ENCODE measurements at places on chromosomes 16 and 17.
A peak's percentile ranks its signal among the peaks of the same experiment; 100 is the strongest.

DNA sequence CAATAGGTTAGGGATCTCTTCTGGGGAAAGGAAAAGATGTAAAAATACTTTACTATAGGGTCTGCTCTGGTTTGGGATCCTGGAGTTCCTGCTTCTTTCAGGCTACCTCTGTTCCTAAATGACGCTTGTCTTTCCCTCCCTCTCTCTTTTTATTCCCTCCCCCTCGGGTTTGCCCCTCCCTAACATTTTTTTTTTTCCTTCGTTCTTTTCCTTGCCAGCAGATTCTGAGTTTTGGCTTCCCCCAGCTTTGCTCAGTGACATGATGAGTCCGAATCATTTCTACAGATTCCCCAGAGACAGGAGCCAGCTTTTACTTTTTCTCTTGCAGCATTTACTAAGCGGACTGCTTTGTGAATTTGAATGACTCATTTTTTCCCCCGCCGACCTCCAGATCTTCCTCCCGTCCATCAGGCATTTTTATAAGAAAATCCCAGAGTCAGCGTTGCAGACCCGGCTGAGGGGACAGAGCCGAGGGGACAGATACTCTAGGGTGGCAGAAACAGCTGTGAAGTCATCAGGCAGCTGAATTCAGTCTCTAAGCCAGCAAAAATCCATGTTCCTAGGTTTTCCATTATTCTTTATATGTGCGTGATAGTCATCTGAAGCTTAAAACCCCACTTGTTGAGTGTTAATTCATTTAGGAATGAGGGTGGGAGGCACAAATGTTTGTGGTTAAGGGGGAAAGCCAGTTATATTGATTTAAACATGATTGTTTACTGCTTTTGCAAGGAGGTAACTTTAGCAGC is at the start of gene TMEM100:
TSS of gene TMEM100 (minus strand) at position 123 of the 746 bp plus-strand sequence. CDS start 1,794 bp downstream, outside the sequence.
- DNase-seq, result no peak

DNA sequence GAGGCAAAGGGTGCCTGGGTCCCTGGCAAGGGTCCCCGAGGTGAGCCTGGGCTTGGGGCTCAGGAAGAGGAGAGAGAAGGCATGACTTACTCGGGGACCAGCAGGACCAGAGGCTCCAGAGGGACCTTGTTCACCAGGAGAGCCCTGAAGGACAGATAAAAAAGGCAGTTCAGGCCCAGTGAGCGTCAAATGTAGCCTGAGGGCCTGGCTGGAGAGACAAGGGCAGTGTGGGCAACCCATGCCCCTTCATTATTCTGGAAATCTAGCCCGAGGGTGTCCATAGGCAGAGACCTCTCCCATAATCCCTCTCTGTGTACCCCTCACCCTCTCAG is 14.1 kb downstream of the COL1A1 start:
- DNase-seq, result no peak

GRCh38 chr17:64156670-64157069 is 26.7 kb upstream of the ERN1 start:
- DNase-seq, result no peak

DNA sequence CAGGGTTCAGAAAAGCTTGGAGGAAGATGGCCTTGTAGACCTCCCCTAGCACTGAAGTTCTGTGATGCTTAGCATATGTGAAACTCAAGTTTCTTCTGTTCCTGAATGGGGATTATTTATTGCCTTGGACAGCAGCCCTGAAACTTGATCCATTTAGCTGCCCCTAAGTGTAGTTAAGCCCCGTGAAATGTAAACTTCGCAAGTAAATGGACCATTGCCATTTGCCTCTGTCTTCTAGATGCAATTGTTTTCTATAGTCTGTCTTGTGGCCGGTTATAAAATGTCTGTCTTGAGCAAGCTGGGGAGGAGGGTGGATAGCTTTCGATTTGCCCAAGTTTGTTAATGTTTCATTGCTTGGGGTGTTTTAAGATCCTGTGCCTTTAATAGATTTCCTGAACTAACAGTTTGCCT is 261.8 kb downstream of the CDH13 start:
- no peak for DNase-seq

DNA sequence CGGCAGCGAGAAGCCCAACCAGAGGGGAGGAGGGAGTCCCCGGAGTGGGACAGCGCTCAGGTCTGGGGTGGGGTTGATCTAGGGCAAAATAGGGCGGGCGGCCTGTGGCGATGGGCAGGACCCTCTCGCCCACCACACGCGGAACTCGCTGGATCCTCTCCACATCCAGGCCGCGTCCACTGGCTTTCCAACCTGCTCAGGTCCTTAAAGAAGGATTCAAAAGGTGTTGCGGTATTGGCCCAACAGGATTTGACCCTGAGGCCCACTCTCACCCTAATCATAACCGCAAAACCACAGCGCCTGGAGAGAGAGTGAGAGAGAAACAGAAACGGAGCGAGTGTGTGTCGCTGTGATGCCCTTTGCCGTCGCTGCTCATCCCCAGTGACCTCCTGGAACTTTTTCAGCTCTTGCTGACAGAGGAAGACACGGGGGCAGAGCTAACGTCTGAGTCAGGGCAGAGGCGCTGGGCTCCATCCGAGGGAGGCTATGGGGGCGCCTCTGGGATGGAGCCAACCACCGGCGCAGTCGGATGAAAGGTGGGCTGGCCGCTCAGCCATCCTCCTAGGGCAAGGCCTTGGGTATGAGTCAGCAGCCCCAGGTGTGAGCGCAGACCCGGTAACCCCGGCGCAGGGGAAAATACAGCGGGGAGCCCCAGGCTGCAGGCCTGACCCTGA is 16.7 kb upstream of the OR1F1 start:
- peak; percentile 67 for DNase-seq

- no peak for DNase-seq
Measured at GRCh38 chr17:6940186-6940649, 55.6 kb upstream of the ALOX12 start.

GRCh38 chr17:32209608-32210007 is 56.0 kb upstream of the RHBDL3 start:
- DNase-seq, result no peak

DNA sequence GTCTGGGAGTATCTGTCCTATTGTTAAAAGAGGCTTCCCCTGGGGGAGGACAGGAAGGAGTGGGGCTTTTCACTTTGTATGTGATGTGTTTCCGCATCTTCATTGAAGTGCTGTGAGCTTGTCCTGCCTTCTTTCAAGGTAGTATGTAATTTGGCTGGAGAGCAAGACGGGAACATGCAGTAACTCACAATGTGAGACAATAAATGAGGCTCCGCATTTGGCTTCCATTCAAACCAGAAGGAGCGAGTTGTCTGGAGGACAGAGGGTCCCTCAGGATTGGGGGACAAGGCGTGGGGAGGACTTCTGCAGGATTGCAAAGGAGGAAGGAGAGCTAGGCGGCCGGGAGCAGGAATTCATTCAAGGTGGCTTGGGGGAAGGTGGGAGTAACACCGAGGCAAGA is 203.5 kb downstream of the RBFOX3 start:
- DNase-seq, result no peak

- no peak for DNase-seq
Measured at GRCh38 chr16:12796498-12796897, 7.2 kb downstream of the CPPED1 start.

DNA sequence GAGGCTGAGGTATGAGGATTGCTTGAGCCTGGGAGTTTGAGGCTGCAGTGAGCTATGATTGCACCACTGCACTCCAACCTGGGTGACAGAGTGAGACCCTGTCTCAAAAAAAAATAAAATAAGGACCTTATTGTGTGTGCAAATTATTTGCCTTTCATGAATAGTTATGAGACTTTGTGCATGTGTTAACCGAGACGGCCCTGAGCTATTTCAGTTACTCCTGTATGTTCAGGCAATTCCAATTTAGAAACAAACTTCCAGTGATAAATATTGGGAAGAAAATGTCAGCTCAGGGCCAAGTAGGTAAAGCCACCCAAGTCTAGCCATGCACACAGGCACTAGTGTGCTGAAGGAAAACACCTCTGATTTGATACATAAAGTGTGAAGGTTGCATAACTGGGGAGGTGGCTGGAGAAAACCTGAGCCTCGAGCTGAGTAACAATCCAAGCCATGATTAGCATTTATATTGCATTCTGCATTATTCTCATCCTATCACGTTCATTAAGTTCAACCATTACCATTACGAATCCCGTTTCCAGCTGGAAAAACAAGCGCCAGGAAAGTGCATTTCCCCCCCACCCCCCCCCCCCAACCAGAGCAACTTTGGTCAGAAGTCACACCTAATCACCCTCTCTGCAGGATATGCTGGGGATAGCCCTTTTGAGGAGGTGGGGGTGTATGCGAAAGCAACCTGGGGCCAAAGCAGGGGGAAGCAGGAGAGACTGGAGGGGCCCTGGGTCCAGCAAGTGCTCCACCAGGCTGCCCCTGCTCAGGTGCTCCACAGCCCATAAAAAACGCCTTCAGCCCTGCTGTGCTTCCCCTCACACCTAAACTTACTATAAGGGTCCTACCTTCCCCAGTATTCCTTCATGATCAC is 18.6 kb upstream of the ENDOV start:
- no peak for DNase-seq

GRCh38 chr17:58541249-58541648 is 26.8 kb upstream of the MTMR4 start:
- DNase-seq, result no peak

DNA sequence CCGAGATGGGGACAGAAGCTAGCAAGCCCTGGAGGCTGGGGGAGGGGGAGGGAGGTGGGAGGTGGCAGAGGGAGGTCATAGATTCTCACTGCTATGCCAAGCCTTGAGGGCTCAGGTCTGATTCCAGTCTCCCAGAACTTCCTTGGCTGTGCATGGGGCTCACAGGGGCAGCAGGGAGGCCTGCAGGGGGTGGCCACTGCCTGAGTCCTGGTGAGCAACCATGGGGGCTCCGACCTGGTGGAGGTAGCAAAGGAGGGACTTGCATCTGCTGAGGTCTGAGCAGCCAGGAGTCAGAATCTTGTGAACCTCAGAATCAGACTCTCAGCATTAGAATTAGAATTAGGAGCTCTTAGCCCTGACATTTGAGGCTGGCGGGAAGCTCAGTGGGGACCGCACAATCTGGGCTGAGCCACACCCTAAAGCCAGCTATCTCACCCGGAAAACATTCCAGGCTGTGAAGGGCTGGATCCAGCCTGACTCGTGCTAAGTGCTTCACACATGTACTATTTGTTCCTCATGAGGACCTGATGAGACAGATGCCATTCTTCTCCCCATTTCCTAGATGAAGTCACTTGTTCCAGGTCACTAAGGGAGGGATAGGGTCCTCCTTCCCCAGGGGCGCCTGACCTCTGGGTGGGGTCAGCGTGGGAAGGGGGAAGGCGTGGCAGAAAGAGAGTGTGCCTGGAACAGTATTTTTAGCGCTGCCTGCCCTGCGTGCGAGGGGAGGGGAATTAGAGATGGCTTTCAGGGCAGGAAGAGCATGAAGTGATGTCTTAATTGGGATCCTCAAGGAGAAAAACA is 17.3 kb upstream of the KCNJ12 start:
- DNase-seq, result no peak

DNA sequence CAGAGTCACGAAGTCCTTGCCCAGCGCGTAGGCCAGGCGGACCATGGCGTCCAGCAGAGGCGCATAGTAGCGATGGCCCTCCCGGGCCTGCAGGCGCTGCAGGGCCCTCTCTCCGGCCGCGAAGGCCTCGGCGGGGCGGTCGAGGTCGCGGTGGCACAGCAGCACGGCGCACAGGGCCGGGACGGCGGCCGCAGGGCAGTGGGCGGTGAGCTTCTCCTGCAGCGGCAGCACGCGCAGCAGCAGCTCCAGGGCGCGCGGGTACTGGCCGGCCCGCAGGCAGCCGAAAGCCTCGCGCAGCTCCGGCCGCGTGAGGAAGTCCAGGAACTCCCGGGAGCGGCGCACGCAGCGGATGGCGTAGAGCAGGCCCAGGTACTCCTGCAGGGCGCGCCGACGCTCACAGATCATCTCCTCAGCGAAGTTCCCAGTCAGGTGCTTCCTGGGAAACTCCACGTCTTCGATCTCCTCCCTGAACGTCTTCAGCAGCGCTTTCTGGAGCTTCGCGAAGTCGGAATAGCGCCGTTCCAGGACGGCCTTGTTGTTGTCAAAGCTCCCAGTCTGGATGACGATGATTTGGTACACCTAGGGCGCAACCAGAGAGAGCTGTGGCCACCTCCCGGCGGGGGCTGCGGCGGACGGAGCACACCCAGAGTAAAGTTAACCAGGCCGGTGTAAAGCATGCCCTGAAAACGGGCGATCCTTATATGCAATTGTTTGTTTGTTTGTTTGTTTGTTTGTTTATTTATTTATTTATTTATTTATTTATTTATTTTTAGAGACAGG is 7.4 kb downstream of the SNX20 start:
- DNase-seq, result no peak

- no peak for DNase-seq
Measured at GRCh38 chr17:39170558-39170957, 4.6 kb upstream of the ARL5C start.

DNA sequence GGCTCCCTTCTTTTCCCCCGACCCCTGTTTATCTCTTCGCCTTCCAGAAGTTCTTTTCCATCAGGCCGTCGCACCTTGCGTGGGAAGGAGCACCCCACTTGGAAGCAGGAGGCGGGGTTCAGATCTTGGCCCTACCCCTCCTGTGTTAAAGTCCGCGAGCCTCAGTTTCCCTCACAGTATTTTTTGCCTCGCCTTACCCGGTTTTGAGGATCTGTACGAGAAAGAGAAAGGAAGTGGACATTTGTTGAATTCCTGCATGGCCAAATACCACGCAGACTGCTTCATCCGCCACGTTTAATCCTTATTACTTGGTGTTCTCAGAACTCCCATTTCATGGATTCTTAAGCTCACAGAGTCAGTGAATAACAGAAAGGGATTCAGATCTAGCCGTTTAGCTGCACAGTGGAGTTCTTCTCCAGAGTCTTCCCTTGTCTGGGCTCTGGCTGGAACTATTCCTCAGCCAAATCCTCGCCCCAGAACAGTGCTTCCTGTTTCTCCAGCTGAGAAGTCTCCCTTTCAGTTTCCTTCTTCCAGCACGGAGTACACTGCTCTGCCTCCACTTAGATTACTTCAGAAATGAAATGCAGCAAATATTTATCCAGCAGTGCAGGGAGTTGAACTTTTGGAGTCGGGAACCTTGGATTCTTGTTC is 590 bp downstream of the TMEM219 start:
- no peak for DNase-seq

- DNase-seq, result no peak
Measured at GRCh38 chr17:64042700-64043485, 22.5 kb upstream of the ICAM2 start.

DNA sequence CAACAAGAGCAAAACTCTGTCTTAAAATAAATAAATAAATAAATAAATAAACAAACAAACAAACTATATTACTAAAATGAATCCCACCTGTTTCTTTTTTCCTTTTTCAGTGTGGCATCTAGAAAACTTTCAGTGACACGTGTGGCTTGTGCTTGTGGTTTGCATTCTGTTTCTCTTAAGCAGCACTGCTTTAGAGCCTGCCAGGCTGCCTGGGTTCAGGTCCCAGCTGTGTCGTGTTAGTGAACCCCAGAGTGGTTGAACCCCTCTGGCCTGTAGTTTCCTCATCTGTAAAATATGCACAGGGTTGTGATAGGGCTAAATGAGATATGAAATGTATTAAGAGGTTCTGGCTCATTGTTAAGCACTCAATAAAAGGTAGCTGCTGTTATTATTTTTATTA is 12.1 kb upstream of the EPN3 start:
- DNase-seq, result no peak

GRCh38 chr17:27351759-27352158 is 57.8 kb downstream of the WSB1 start:
- no peak for DNase-seq

- DNase-seq, result no peak
Measured at GRCh38 chr17:19744492-19744891, 3.6 kb downstream of the ALDH3A1 start.

- DNase-seq, result no peak
Measured at GRCh38 chr17:10631048-10631700, 25.9 kb downstream of the MYH3 start.

GRCh38 chr16:84043486-84044117 is 1.0 kb upstream of the SLC38A8 start:
- no peak for DNase-seq
